ENCODE measurements at places on chromosomes 7 and 10.

DNA sequence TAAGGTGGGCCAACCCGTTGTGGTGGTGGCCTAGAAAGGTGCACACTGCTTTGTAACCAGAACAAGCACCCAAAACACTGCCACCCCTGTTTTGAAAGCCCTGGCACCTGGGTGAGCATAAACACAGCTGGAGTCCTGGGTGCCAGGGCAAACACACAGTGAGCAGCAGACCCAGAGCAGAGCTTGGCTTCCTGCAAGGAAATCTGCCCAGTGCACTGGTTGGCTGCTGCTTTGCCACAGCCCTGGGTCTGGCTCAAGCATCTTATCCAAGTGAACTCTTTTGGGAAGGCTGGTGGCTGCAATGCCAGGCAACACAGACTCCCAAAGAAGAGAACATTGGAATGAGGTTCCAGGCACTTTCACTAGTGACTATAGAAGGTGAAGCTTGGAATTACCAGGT lies 145.5 kb upstream of the PDE1C start:
- no peak for ATAC-seq

GRCh38 chr10:17682236-17682946 lies 38.4 kb downstream of the STAM start:
- no peak for ATAC-seq

DNA sequence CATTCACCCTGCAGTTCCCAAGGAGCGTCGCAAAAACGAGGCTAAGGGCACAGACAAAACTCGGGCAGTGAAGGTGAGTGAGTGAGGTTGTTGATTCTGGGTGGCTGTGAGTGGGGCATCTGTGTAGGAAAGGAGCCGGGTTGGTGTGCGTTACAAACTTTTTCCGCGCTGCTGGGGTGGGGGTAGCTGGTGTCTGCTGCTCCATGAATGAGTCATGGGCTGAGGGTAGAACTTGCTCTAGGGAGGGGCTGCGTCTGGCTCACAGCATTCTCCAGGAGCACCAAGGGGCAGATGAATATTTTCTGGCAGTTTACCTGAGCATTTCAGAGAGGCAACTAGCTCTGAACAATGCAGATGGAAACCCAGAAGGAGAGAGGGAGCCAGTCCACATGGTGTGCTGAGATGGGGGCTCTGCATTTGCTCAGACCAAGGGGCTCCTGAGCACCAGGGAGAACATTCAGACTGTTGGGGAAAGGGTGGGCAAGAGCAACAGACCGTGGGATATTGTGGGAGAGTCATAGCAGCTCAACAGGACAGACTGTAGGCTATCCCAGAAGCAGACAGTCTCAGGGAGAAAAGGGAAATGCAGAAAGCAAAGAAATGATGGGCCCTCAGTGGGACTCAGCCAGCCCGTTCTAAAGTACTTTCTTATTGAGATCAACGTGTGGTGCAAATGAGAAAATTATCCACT lies 18.8 kb downstream of the NOBOX start:
- no peak for ATAC-seq

GRCh38 chr10:104089621-104090020 lies 3.9 kb upstream of the COL17A1 start:
- no peak for ATAC-seq

Measured in gastroesophageal sphincter (tissue), 4 donors.